ENCODE measurements at places on chromosomes 11 and 22.

DNA sequence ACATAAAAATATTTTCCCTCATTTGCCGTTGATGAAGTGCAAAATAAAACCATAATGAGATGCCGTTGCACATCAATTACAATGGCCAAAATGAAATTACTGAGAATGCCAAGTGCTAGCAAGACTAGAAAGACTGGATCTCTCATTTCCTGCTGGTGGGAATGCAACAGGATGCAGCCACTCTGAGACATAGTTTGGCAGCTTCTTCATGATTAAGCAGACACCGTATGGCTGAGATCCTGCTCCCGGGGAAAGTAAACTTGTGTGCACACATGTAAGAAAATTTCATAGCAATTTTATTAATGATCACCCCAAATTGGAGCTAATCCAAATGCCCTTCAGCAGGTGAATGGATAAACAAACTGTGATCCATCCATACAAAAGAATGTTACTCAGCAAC lies 1013.2 kb downstream of the TBC1D22A start:
- DNase-seq: no peak

- no peak for DNase-seq
Observed at GRCh38 chr22:17366830-17367229, 2.4 kb upstream of the CECR2 start.

DNA sequence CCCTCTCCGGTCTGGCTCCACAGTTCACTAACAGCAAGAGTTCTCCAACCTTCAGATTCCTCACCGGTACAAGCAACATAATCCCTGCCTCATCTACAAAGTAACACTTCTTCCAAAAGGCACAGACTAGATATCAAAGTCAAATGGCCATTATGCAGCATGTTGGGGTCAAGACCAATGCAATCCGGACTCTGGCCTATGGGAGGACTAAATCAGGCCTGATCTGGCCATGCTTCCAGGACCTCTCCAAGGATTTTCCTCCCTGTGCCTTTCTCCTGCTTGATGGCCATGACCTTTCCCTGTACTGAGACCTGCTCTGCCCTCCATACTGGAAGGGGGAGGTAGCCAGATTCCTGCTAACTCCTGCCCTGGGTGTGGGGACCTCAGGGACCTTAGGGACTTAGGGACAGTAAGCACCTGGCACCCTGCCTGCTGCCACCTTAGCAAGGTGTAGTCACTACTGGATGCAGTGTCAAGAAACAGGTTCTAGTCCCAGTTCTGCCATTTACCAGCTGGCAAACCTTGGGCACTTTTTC lies 6.7 kb downstream of the TBC1D10A start:
- DNase-seq: no peak

DNA sequence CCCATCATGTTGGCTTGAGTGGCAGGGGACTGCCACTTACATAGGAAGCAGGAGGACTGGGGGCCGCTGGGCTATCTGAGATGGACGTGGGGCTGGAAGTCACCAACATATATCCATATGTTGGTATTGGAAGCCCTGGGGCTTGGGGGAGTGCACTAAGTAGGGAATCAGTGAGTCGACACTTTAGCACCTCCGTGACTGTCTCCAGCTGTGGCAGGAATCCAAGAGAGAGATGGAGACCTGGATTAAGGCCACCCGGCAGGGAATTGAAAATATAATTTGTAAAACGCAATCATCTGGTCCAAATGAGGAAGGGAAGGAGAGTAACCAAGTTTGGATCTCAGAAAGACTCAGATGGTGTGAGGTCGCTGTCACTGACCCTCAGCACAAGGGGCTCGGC lies 68.4 kb downstream of the ELFN2 start:
- DNase-seq: no peak

GRCh38 chr11:48142889-48143288 lies 73.7 kb upstream of the OR4B1 start:
- no peak for DNase-seq

DNA sequence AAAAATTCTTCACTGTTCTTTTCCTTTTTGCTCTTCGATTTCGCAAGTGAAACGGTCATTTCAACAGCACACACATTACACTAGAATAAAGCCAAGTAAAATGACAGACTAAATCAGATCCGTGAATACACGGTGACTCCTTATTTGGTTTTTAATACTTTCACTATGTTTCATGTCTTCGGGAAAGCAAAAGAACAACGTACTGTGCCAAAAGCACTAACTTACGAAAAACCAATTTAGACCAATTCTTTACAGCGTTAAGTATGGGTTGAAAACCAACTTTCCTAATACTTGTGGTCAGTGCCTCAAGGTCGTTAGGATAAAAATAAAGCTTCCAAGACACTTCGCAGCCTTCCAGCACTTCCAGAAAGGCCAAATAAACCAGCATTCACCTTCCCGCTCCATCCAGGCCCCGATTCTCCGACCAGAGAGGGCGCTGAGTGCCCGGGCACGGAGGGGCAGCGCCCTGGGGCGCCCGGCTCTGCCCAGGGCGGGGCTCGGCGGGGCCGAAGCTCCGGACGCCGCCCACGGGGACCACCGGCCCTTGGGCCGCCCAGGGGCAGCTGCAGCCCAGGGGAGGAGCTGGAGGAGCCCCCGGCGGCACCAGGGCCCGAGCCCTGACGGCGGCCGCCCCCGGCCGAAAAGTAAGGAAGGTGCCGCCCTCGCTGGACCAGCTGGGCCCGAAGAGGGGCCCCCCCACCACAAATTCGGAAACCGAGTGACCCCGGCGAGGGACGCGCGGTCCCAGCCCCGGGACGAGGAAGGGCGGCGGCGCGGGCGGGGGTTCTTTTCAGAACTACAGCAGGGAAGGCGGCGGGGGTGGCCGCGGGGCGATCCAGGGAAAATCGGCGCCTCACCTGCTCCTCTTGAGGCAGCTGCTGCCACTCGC lies 499 bp downstream of the ATL3 start:
- no peak for DNase-seq

GRCh38 chr11:2142300-2142759 lies 3.1 kb upstream of the IGF2 start:
- no peak for DNase-seq

DNA sequence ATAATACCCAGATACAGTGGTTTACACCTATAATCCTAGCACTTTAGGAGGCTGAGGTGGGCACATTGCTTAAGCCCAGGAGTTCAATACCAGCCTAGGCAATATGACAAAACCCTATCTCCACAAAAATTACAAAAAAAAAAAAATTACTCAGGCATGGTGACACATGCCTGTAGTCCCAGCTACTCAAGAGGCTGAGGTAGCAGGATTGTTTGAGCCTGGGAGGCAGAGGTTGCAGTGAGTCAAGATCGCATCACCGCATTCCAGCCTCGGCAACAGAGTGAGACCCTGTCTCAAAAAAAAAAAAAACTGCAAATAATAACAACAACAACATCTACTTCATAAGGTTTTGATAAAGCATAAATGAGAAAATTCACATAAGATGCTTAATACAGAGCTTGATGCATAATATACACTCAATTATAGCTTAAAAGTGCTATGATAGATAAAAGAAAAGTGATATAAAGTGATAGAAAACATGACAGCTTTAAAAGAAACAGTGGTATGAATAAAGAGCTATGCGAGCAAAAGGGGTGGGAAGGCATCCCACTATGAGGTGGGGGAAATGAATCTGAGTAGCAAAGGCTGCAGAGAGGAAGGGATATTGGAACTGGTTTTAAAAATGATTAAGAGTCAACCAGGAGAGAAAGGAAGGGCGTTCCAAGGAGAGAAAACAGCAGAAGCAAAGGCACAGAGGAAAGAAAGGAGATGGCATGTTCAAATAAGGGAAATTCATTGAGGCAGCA lies 197.6 kb downstream of the KIF18A start:
- DNase-seq: no peak

GRCh38 chr22:20565079-20565734 lies 57.8 kb downstream of the MED15 start:
- no peak for DNase-seq
